Sigmoid colon (tissue), 7 donors: ENCODE measurements at places on chromosomes 5 and 9.
A peak's percentile ranks its signal among the peaks of the same experiment; 100 is the strongest.

GRCh38 chr9:79610791-79611614 is 39.2 kb downstream of the TLE4 start:
- DNase-seq = no peak

DNA sequence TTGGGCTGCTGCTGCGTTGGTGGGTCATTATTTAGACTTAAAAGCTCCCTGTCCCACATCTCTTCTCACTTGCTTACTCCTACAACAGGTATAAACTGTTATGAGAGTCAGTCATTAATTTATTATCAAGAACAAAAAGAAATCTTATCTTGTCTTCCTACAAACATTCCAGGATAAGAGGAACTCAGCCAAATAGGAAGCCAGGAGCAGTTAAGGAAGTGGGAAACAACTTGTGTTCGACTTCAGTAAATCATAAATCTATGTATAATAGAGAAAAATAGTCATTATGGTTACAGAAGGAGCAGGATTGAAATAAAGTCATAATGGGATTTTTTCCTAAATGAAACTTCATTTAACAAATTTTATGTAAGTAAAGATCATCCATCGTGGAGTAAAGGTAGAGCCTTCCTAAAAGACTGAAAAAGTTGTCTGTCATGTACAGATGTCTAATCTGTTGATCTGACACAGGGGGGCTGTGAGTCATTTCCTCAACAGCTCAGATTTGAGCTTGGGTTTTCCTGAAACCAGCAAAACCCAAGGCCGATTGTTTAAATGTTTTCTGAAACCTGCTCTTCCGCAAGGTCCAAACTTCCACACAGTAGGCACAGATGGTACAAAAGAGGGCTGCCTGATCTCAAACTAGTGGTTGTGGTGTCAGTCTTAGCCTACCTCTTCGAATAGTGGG is 25.3 kb upstream of the LRRTM2 start:
- no peak for DNase-seq

DNA sequence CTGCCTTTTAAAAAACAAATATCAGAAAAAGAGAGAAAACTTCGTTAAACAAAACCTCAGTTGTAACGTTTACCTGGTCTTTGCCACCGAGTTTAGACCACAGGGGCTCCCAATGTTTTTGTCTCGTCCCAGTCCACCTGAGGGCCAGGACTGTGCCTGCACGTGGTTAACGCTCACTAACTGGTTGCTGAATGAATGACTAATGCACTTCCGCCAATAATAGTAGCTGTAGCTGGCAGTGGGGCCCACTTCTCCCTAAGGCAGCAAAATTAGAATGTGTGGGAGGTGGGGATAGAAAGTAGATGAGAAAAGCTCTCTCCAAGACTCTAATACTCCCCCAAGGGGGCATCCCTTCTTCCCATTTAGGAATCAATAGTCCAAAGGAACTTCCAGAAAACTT is 29.1 kb upstream of the MED27 start:
- no peak for DNase-seq

DNA sequence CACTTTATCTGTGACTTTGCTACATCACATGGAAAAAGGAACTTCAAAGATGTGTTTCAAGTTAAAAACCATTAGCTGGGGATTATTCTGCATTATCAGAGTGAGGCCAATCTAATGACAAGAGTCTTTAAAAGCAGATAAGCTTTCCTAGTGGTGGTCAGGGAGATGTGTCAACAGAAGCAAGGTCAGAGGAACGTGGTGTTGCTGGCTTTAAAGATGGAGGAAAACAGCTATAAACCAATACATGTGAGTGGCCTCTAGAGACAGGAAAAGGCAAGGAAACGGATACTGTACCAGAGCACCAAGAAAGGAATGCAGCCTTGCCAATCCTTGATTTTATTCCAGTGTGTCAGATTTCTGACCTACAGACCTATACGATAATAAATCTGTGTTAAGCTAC is 204.2 kb downstream of the TAF11L14 start:
- DNase-seq = no peak

- DNase-seq = no peak
Measured at GRCh38 chr5:14503017-14503680, 78.4 kb upstream of the OTULINL start.

- no peak for DNase-seq
Measured at GRCh38 chr5:143434261-143435209, 31.0 kb upstream of the NR3C1 start.

DNA sequence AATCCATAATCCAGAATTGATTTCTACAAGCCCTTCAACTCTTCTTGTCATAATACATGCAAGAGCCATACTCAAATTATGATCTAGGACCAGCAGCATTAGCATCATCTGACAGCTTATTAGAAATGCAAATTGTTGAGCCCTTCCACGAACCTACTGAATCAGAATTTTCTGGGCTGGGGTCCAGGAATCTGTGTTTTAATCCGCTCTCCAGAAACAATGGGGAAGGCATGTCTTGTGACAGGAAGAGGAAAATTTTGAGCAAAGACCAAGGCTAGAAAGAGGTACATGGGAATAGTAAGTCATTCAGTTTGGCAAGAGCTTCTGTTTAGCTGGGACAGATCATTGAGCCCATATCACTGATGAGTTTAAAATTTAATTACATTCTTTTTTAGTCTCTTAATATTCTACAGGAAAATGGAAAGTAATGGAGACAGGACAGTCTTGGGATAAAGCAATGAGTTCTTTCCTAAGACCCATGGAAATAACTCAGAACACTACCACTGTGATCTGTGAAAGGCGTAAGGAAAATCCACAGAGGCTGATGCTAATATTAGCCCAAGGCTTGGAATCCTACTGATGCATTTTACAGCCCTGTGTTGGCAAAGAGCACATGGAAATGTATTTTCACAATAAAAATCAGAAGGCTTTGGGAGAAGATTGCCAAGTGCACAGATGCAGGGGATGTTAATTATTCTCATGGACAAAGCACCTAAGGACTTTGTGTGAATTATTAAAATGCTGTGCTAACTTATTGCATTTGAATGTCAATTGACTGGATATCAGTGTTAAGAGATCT is 73.7 kb upstream of the STK32A start:
- no peak for DNase-seq

DNA sequence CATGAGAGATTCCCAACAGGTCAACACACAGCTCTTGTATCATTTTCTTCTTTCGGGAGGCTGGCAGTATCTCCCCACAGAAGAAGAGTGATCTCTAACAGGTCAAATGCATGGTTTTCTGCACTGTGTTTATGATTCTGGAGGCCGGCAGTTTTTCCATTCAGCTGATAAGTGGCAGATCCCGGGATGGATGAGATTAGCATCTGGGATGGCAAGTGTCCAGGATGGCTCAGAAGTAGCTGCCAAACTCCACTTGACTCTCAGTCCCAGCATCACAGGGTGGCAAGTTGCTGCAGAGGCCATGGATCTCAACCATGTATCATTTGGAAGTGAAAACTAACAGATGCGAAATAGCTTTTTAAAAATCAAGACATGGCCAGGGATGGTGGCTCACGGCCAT is 97.8 kb upstream of the SLC44A1 start:
- peak; percentile 67 for DNase-seq

- no peak for DNase-seq
Measured at GRCh38 chr5:178069909-178070308, 43.4 kb upstream of the N4BP3 start.

GRCh38 chr5:168274406-168274805 is 17.0 kb upstream of the WWC1 start:
- no peak for DNase-seq

DNA sequence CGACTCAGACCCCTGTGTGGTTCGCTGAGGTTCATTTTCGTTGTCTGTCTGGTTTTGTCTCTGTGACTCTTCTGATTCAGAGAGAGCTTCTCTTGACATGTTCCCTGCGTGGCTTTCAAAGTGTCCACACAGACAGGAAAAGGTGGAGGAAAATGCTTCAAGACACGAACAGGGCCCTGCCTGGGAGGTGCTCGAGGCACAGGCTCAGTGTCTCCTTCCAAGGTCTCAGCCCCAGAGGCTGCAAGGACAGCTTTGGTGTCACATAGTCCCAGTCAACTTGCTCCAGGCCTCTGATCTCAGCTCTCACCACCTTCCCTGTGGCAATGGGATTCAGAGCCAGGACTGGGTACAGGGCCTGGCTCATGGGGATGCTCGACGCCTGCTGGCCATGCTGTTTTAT is 51.6 kb upstream of the SARDH start:
- DNase-seq = no peak

GRCh38 chr5:18959535-18959934 is 1028.5 kb downstream of the CDH18 start:
- no peak for DNase-seq

DNA sequence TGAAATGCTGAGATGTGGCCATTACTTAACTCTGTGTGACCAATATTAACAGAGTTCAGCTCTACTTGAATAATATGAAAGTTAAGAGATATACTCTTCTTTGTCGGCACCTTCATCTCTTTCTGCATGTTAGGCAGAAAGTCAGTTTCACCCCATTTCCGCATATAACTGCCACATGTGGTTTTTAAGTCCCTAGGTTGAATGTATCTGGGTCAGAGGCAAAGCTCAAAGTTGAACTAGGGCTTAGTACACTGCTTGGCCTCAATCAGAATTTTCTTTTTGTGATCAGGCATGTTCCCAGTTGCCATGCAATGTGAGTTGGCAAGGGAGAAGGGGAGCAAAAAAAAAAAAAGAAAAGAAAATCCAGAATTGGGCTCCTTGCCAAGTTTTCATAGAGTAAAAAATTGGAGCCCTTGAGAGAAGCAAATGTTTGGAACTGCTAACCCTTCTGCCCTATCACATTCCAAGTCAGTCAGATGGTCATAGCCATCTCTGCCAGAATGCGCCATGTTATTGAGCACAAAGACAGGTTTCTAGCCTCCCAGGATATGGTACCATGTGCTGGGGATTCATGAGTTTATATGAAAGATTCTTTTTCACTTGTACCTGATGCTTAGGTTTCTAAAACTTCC is 251.2 kb upstream of the RORB start:
- DNase-seq = no peak

DNA sequence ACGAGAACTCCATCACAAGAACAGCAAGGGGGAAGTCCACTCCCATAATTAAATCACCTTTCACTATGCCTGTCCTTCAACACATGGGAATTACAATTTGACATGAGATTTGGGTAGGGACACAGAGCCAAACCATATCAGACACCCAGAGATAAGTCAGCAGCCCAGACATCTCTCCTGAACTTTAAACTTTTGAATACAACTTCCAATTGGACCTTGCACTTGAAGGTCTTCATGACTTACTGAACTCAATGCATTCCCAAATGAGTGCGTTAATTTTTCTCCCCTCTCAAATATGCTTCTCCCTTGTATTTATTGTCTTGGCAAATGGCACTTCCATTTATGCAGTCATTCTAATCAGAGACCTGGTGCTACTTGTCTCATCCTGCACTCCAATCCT is 12.1 kb downstream of the C9 start:
- DNase-seq = no peak

DNA sequence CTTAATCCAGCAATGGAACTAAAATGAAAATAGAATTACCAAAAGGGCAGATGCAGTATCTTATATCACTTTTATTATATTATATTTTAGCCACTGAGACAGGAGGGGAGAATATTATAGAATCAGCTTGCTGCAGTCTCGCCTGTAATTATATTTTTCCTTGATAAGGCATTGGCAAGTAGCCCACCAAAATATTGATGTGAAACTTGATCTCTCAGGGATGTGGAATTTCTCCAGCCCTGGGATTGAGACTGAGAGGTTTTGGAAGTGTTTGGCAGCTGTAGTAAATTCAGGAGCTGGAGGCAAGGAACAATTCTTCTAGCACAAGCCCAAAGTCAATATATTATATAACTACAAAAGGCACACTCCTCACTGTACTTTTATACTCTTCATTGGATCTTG is 142.1 kb upstream of the ADAMTSL1 start:
- DNase-seq = no peak

DNA sequence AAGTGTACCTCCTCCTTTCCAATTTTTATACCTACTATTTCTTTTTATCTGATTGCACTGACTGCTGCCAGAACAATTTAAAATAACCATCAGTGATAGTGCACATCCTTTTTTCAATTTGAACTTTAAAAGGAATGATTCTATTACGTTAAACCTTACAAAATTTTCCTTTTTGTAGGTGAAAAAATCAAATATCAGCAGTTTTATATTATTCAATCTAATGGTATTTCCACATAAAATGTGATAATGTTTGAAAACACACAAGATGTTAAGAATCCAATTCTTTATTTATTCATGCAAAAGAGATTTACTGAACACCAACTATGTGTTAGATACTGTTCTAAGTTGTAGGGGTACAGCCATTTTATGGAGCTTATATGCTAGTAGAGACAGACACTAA is 105.7 kb downstream of the GDNF start:
- DNase-seq = no peak

GRCh38 chr5:165497707-165498106 is 1992.3 kb downstream of the MAT2B start:
- DNase-seq = no peak

DNA sequence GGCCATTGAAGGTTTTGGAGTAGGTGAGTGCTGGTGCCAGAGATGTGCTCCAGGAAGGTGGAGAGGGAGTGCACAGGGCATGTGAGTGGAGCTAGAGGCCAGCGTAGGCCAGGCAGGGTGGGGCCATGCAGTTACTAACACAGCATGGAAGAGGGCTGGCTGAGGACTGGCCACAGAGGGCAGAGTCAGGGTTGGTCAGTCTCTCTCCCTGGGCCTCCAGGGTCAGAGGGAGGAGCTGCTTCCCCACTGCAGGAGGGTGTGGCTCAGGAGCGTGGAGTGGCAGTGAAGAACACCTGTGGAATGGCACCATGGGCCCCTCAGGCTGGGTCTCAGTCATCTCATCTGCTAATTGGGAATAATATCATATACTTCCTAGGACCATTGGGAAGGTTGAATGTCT is 167.7 kb downstream of the MACROH2A1 start:
- no peak for DNase-seq

DNA sequence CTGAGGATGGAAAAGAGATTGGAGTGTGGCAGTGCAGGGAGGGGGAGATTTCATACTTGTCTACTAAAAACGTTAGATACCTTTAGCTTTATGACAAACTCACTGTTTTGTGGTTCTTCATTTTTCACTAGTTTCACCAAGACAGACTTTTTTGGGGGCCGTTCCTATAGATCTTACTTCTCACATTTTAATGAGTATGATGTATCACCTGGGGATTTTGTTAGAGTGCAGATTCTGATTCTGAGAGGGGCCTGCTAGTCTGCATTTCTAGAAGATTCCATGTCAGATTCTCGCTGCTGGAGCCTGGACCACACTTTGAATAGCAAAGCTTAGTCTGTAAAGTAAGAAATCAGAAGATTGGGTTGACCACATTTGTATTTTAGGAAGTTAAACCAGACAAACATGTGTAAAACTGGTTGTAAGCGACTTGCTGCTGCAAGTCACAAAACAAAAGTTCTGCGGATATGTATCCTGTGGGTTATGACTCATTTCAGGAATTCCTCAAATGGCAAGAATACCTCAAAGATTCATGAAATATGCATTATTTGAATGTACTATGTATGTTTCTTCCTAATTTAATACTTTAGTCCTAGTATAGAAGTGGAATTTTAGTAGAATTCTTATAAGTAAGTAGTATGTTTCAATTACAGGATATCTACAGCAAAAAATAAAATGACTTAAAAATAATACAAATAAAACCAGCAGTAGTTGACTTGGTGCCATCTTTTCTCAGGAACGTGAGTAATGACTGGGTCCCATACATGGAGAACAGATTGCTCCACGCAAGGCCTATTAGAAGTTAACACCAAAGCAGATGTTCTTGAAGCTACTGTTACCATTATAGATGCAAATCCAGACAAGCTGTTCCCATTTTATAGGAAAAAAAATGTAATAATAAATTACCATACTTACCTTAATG is 27.8 kb downstream of the NFIL3 start:
- DNase-seq = no peak
